ENCODE measurements at places on chromosomes 3 and 15.
A peak's percentile ranks its signal among the peaks of the same experiment; 100 is the strongest.

GRCh38 chr3:27431116-27431515 is 53.1 kb downstream of the SLC4A7 start:
- DNase-seq = peak; percentile 86

GRCh38 chr3:128420720-128421438 is 45.8 kb downstream of the DNAJB8 start:
- DNase-seq = no peak

DNA sequence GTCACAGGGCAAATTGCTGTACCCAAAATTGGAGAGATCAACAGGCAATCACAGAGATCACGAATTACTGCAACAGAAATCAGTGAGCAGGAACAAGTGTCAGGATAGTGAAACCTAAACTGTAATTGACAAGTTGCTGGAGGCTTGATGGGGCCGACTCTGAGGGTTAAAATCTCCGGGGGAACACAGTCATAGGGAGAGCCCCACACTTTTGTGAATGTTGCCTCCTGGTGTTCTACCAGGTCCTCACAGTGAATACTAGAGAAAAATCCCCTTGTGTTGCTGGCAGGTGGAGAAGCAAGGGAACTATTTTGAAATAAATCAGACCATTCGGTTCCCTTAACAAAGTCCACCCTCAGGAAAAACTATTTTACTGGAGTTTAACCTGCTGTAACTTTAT is 697.5 kb upstream of the CBLB start:
- DNase-seq = no peak

- DNase-seq = no peak
Measured at GRCh38 chr3:37116998-37117397, 57.4 kb downstream of the LRRFIP2 start.

DNA sequence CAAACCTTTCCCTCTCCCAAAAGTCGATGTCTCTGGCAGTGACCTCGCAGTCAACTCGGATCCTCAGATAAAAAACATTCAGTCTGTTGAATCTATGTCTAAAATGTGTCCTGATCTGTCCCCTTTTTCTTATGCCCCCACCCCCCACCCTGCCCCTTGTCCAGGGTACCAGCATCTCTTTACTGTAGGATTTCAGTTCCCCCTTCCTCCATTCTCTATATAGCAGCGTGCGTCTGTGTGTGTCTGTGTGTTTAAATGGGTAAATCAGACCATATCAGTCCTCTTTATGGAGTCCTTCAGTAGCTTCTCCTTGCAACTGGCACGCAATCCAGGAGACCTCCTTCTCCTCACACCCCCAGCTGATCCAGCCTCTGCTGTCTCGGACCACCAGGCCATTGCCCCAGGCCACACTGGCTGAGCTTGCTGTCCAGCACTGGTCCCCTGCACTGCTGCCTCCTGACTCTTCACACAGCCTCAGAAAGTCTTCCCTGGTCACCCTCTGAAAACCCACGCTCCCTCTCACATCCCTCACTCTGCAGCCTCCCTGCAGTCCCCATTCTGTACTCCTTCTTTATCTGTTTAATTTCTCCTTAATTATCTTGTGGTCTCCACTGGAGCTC is 1.5 kb downstream of the LRRK1 start:
- no peak for DNase-seq

DNA sequence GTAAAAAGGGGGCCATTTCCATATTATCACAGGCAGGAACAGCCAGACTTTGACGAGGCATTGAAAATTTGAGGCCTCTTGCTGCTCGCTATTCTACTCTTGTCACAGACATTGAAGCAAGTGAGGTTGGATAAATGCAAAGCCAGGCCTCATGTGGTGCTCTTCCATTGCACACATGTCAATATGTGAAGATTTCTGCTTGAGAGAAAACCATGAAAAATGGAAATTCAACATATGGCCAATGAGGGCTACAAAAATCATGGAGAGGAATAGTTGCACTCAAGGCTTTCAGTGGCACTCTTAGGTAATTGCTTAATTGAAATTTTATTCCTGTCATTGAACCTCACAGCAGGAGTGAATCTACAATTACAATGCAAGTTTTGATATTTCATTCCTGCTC is 185.6 kb upstream of the MBNL1 start:
- DNase-seq = no peak

- DNase-seq = no peak
Measured at GRCh38 chr3:88991496-88991895, 115.9 kb upstream of the EPHA3 start.

- no peak for DNase-seq
Measured at GRCh38 chr3:157263027-157263426, 103.1 kb upstream of the CCNL1 start.

GRCh38 chr3:53134631-53135232 is 4.5 kb upstream of the RFT1 start:
- no peak for DNase-seq

DNA sequence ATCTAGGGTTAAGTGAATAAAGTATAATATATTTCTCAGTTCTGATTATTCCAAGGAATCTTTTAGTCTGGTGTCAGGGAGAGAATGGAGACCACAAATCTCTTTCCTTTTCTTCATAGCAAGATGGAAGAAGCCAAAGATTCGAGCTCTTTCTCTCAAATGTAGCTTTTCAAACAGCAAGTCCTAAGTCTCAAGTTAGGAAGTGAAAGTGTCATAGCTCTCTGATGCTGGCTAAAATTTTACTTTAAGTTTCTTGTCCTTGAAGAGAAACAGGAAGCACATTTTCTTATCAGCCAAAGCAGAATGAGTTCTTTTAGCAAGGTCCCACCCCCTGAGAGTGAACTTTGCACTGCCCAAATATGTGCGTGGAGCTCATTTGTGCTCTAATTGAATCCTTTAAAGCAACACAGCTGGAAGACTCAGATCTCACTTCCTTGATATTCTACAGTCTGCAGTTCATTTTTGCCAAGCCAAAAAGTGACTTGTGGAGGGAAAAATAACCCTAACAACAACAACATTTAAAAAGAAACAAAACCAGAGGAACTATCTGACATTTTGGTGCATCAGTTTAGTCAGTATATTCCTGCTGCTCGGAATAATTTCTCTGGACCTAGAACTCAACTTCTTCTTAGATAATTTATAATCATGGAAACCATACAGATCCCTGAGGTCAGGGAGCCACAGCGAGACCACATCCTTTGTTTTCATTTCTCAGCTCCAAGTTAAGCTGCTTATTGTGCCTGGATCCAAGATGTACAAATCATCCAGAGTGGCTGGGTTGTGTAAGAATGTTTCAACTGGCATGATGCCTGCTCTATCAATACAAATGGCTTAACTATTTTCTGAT is 238.7 kb upstream of the P2RY1 start:
- peak; percentile 82 for DNase-seq

- no peak for DNase-seq
Measured at GRCh38 chr3:153469162-153469561, 307.1 kb downstream of the RAP2B start.

DNA sequence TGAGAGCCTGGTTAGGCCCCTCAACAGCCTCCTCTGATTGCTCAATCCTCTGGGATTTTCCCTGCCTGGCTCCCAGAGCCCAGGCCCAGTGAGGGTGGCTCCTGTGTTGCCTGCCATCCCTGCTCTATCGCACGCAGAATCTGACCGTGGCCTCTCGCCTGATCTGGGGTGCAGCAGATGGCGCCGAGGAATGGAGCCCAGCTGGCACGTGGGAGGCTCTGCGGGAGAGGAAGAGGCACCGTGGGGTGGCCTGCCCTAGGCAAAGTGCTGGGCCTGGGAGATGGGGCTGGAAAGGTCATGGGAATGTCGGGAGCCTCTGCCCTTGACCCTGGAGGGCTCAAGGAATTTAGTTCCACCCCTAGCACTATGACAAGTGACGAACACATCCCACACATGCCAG is 10.3 kb downstream of the SV2B start:
- no peak for DNase-seq

GRCh38 chr15:92636401-92636907 is 19.1 kb downstream of the FAM174B start:
- DNase-seq = no peak

DNA sequence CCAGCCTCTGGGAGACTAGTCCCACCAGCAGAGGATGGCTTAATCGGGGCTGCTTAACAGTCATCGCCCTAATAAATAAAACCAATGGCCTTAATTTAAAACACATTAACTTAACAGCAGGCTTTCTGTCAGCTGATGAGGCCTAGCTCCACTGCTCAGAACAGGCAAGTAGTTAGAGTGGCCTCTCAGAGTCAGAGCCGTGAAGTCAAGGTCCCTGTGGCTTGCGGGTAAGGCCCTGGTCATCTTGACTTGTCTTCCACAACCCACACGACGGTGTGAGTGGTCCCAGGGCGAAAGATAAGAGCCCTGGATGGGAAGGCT is 11.8 kb downstream of the XXYLT1 start:
- DNase-seq = no peak

GRCh38 chr3:186742618-186743380 is 25.6 kb downstream of the KNG1 start:
- no peak for DNase-seq

- no peak for DNase-seq
Measured at GRCh38 chr3:160260587-160261270, 35.5 kb downstream of the C3orf80 start.

DNA sequence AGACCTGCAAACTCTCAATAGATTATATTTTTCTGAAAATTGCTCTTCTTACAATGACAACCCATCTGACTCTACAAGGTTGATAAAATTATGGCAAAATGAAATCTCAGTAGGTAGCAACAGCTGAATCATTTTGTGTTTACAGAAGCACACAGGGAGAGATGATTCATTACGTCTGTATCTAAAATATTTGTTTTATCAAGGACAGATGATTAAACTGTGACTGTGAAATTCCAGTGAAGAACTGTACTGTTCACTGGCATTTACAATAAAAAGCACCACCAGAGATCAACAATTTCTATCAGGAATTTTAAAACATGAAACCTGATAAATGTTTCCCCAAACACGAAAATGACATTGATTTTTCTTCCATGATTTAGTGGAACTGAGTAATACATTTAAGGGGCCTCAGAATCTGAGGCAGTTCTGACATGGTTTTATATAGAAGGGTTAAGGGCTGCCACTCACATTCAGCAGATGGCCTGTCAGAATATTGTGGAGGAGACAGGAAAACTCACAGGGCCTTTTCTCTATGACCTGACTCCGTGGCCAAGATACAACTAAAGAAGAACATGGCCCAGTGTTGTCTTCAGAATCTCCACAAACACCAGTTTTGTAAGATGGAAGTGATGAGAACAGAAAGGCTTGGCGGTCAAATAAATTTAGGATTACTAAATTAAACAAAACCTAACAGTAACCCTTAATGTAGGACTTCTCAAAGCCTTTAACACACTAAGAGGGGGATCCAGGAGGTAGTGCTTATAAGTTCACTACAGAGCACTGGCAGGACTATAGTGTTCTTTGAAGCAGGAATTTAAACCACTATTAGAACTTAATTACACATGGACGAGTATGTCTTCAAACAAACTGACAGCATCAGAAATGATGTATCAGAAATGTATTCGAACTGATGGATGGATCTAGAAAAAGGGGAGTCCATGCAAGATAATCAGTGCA is 25.9 kb downstream of the RAD18 start:
- DNase-seq = peak; percentile 36

- no peak for DNase-seq
Measured at GRCh38 chr3:129822679-129823078, 70.8 kb downstream of the TMCC1 start.

GRCh38 chr15:54605043-54605442 is 591.7 kb downstream of the RSL24D1 start:
- no peak for DNase-seq

DNA sequence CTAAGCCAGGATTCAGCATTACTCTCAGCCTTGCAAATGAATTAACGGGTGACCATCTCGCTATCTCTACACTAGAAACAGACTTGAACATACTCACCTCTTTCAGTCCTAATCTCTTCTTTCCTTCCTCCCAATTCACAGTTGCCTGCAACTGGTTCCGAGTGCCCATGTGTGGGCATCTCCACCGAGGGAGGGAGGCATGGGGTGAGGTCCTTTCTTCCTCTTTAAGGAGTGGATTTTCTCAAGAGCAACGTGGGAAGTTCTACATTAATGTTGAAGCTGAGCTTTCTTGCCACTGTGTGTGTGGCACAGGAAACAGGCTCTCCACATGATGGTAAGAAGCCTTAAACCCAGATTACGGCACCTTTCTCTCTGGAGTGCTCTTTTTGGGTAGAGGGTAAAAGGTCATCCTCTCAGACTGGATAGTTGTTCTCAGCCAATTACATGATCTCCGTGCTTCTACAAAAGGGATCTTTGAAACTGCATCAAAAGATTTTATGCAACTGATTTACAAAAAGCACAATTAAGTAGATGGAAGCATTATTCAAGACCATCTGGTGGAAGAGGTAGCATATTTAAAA is 286.8 kb upstream of the NR2F2 start:
- DNase-seq = no peak

DNA sequence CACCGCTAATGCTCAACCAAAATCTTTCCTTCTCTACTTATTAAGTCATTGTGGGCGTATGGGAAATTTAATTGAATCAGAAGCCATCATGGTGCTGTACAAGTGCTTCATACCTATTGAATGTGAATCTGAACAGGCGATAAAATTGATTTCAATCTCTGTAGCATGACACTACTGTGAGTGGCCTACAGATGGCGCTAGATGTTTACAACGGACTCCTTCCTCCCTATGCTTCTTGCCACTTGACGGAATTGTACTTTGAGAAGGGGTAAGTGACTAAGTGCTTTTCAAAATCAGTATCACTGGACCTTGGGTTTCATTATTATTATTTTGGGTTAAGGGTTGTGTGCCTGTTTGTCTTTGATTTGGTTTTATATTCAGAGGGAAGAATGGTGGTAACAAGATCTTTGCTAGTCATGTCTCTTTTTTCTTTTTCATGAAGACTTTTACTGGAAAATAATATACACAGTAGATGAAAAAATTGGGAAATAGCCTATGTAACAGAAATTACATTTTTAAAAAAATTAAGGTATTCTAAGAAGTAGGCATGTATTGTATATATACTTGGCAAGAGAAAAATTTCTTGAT is 35.4 kb downstream of the ACP3 start:
- DNase-seq = peak; percentile 28

DNA sequence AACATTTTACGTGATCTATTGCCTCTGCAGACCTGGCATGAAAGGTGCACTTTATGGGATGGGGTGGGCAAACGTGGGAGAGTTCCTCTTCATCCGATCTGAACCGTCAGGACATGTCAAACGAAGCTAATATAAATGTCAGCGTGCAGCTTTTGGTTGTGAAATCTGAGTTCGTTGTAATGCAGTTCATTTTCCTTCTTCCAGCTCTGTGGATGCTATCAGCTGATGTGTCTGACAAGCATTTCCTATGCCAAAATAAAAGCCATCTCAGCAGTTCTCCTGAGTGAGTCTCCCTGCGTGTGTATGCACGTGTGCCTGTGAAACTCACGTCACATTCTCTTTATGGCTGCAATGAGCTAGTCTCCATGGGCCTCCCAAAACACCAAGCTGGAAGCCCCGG is 512.3 kb downstream of the MCTP2 start:
- DNase-seq = no peak

- DNase-seq = no peak
Measured at GRCh38 chr3:137264843-137265330, 307.1 kb downstream of the IL20RB start.

Measured in smooth muscle cell of the brain vasculature (primary cell).